ENCODE measurements at places on chromosomes 4 and X. TPM values are rescaled to one million over a fixed set of nuclear protein-coding genes. Genes with fewer than 3 reads are reported as not detected.
A peak's percentile ranks its signal among the peaks of the same experiment; 100 is the strongest.

Gene EDA2R
- polyA plus RNA-seq, result 6.9 TPM

Gene SOX3
- not detected for polyA plus RNA-seq

Gene HMGN5
- 3.7 TPM for polyA plus RNA-seq

- DNase-seq, result peak; percentile 39
Observed at GRCh38 chrX:100928660-100929613, at the start of gene XKRX. XKRX (minus strand) TSS chrX:100928917; CDS start chrX:100928304, 613 bp downstream.

DNA sequence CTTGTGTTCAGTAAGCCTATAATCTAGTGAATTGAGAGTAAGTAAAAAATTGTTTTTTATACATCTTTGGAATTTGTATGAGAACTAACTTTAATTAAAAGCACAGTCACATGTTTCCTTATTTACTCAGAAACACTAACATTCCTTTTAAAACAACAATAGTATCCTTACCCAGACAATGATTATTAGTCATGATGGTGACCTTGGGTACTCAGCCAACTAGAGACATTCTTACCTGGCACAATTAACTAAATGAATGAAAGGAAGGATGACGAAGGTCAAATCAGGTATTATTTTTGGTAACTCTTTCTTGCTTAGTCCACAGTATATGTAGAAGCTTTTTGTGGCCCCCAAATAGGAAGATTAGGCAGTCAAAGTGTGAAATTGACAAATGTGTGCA, 901.0 kb downstream of the FAT4 start:
- DNase-seq, result no peak

- DNase-seq, result no peak
Observed at GRCh38 chr4:152864361-152864760, 71.8 kb upstream of the FHDC1 start.

DNA sequence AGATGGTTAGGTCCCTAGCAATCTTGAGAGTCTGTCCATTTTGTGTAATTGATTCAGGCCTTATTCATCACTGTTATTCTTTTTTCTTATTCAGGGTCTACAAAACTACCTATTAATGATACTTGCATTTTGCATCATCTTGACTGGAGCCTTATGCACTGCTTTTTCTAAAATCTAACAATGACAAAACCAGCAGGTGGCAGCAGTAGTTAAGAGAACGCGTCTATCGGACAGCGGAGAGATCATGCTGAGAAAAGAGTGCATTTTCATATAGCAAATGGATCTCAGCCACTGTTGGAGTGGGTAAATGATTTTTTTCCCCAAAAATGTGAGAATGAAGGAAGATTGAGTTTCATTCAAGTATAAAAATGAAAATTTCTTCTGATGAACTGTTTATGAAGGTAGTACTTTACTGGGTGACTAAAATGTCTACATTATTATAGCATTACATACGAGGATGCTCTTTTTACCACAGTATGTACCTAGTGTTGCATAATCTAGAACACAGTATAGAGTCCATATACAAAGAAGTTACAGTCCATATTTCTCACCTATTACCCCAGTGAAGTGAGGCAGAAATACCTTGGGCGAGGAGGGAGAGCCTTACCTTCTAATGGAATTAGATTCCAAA, 43.2 kb downstream of the TMEM144 start:
- peak; percentile 43 for DNase-seq

Data from mammary epithelial cell (primary cell).